ENCODE measurements at places on chromosomes 13 and 19.
A peak's percentile ranks its signal among the peaks of the same experiment; 100 is the strongest.

DNA sequence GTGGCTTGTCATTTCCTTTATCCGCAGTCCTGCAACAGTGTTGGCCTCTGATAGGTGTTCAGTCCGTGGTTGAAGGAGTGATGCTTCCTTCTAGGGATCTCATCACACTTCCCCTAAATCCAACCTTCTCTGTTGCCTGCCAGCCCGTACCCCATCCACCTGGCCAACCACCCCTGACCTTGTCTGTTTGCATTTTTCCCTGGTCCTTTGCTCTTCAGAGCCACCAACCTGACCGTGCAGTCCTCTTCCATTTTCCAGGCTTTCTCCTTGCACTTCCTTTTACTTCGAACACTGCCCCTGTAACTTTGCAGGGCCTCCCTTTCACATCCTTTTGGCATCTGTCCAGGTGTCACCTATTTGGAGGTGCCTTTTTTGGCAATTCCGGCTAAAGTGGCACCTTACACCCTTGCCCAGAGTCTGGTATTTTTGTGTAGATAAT lies 696 bp downstream of the ZNF460 start:
- DNase-seq: no peak

- no peak for DNase-seq
These were observed 310.7 kb downstream of the MYO16 start for GRCh38 chr13:108940121-108940520.

- no peak for DNase-seq
These were observed 266.1 kb downstream of the LHFPL6 start for GRCh38 chr13:39336937-39337336.

GRCh38 chr19:13640611-13641010 lies 123.7 kb upstream of the MRI1 start:
- DNase-seq: no peak

GRCh38 chr19:32224371-32225244 lies 120.8 kb upstream of the ZNF507 start:
- peak; percentile 47 for DNase-seq

- DNase-seq: no peak
These were observed 7.5 kb downstream of the DOCK9 start for GRCh38 chr13:98970330-98970729.

DNA sequence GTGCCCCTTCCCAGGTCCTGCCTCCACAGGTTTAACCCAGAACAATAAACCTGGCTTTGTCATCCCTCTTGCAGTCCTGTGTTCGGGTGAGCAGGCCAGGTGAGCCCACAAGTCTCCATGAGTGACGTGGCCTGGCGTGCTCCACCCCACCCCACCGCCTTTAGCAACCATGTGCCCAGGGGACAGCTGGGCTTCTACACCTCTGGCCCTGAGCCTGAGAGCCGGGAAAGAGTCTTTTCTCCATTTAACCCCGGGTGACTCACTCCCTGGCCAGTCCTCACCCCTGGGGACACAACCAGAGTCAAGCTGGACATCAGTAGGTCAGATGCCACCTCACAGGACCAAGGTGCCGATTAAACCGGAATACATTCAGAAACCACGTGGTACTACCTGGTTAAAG lies 4.1 kb downstream of the C19orf53 start:
- DNase-seq: no peak

GRCh38 chr13:52348071-52348470 lies 57.9 kb downstream of the THSD1 start:
- no peak for DNase-seq

GRCh38 chr19:1671716-1672037 lies 19.3 kb upstream of the TCF3 start:
- DNase-seq: no peak

DNA sequence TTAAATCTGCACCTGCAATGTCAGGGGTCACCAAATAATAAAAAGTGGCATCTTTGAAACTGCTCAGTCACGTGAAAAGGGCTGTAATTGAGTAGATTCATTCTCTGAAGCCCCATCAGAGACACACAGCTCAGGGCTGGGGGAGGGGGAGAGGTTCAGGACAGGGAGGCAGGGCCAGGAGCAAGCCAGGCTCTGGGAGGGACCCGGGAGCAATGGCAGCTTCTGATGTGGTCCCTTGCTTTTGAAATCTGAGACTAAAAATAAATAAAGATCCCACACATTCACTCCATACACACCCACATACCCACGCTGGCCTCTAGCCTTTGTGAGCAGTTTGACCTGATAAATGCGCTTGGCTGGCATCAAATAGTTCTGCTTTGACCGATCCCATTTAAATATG lies 32.8 kb downstream of the GSX1 start:
- no peak for DNase-seq

- no peak for DNase-seq
These were observed 27.6 kb upstream of the ATXN8OS start for GRCh38 chr13:70080012-70080411.

- peak; percentile 57 for DNase-seq
These were observed 1.9 kb downstream of the FOXO1 start for GRCh38 chr13:40664350-40665125.

DNA sequence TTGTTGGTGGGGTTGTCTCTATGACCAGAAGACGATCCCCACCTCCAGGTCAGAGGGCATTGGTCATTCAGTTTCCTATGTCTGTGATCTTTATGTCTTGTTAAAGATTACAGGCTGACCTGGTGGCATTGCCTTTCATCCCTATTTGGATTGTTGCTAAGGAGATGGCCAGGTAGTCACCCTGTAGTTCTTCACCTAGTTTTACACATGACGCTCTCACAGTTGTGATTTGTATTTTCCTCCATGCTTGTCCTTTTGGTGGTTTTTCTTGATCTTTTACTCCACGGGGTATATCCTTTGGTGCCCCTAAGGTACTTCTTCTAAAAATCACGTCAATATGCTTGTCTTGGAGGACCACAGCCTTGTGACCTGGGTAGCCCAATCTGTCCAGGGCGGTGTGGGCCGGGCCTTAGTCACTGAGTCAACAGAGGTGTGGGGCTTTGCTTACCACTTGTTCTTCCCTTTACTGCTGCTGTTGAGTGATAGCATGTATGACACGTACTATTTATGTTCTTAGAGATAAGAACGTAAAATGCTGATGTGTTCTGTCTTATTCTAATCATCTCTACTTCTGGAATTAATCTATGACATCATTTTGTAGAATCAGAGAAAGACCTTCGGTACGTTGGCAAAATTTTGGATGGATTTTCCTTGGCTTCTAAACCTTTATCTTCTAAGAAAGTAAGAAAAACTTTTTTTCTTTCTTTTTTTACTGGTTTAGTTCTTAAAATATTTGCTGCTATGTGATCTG lies 20.1 kb downstream of the GPATCH1 start:
- no peak for DNase-seq

GRCh38 chr13:110942248-110942981 lies 27.5 kb upstream of the ANKRD10 start:
- DNase-seq: no peak

GRCh38 chr13:80685942-80686341 lies 345.0 kb upstream of the SPRY2 start:
- no peak for DNase-seq

DNA sequence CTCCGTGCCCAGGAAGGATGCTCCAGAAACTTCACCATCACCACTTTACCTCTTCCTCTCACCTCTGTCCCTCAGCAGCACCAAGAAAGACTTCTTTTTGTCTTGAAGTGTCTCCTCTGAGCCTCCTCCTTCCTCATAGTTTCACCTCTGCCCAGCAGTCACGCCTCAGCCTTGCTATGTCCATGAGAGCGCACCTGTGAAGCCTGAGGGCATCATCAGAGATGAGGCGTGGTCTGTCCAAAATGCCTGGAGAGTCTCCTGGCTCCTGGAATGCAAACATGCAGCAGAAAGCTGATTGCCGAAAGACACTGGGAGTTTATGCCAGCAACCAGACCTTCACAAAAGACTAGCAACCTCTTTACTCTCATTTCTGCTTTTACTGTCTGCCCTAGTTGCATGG lies 336.6 kb downstream of the TEX29 start:
- no peak for DNase-seq

GRCh38 chr19:16235811-16236652 lies 38.3 kb downstream of the AP1M1 start:
- no peak for DNase-seq

GRCh38 chr19:35257113-35257461 lies 8.3 kb downstream of the LSR start:
- DNase-seq: no peak

GRCh38 chr19:17104679-17105078 lies 29.1 kb downstream of the MYO9B start:
- DNase-seq: no peak

DNA sequence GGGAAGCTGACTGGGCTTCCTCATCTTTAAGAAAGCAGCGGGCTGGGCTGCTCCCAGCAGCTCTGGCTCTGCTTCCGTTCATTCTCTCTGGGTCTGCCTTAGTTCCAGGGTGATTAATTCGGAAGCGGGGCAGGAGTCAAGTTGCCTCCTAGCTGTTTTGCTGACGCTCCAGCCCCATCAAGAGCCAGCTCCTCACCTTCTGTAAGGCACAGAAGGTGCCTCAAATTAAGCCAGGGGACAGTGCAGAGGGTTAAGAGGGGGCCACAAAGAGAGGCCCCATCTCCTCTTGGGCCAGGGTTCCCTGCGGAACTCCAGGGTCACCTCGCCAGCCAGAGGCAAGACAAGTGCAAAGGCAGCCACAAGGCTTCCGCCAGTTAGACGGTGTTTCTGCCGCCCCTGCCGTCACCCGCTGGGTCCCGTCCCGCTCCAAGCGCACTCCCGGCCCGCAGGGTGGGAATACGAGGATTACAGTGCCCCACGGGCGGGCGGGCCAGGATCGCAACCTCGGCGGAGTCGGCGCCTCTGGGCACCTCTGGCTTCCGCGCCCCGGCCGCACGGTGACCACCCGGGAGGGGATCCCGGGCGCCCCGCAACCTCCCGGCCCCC lies 508 bp downstream of the SLC15A1 start:
- no peak for DNase-seq

DNA sequence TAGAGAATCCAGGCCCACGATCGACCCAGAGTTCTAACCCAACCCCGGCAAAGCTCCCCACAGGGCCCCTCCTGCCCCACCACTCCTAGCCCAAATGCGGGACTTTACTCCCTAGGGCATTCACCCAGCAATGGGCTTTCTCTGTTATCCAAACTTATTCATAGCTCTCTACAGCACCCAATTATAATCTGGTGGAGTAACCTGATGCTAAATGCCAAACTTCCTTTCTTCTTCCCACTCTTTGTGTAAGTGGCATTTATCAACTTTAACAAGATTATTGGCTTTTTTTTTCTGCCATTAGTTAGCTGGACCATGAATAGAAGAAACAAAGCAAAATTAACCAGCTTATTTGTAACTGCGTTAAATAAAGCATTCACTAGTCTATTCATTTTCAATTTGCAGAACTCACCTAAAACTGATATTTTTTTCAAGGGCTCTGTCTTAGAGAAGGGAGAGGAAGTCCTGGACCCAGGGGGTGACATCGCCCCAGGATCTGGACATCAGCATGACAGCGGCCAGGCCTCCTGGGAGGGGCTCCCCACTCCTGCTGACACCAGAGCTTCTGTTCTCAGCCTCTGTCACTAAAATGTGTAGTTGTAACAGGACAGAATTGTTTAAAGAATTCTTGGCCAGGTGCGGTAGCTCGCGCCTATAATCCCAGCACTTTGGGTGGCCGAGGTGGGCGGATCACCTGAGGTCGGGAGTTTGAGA lies 1.5 kb downstream of the FAM124A start:
- DNase-seq: no peak

DNA sequence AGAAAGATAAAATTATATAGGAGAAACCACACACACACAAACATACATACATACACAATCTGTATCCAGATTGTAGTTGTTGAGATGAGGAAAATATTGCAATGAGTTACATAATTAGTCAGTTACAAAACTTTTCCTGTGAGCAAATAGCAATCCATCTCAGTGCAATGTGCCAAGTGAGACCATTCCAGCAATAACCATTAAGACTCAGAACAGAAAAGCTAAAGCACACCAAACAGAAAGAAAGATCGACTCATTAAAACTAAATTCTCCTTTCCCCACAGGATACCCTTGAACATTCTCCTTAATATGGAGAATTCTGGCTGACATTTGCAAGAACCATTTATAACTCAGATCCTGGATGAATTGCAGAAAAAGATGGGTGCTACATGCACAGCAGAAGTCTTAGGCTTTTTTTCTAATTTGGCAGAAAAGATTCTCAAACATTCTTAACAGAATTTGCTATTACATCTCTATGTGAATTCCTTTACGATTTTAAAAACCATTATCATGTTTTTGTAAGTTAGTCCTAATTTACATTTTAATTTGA lies 1341.2 kb upstream of the SPRY2 start:
- DNase-seq: no peak

GRCh38 chr19:35251456-35251855 lies 2.7 kb downstream of the LSR start:
- DNase-seq: no peak

- no peak for DNase-seq
These were observed 59.0 kb downstream of the COLGALT1 start for GRCh38 chr19:17614476-17614875.

GRCh38 chr19:38425810-38426466 lies at the start of gene RASGRP4:
RASGRP4 (minus strand) TSS chr19:38426219; CDS start chr19:38426091, 128 bp downstream.
- DNase-seq: no peak

- DNase-seq: no peak
These were observed 575.8 kb upstream of the KLF12 start for GRCh38 chr13:74710006-74710405.

GRCh38 chr19:13181747-13182388 lies 31.7 kb downstream of the IER2 start:
- no peak for DNase-seq

GRCh38 chr19:7385062-7385461 lies 36.3 kb downstream of the ARHGEF18 start:
- DNase-seq: no peak

- DNase-seq: no peak
These were observed 15.8 kb downstream of the TECR start for GRCh38 chr19:14544977-14545715.

DNA sequence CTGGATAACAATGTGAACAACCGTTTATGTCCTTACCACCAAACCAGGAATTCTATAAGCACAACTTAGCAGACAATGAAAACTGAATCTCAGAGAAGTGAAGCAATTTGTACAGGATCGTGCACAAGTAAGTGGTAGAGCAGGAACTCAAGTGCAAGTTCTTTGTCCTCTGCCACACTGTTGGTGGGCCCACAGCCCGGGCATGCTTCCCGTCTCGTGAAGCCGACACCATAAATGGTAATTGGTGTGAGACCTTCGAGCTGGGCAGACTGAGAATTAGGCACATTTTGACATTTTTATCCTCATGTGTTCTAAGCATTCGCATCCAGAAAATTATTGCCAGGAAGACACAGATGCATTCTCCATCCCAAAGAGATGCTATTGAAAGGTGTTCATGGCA lies 27.9 kb upstream of the FLT1 start:
- no peak for DNase-seq

- no peak for DNase-seq
These were observed 63.4 kb upstream of the TNFRSF19 start for GRCh38 chr13:23506807-23507291.

DNA sequence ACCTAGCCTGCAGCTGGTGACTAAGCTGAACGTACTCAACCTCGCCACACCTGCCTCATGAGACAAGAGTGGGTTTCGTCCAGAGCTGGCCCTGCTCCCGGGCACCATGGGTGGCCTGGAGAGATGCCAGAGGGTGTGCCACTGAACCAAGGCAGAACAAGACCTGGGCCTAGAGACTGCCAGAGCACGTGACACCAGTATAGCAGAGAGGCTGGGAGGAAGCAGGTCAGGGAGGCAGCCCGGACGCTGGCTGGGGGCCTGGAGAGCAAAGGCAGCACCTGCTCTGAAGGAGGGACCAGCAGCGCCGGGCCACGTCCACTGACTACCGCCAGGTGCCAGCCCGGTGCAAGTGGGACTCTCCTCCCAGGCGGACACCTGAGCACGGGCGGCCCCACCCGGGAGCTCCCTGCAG lies 7.3 kb upstream of the C13orf46 start:
- DNase-seq: no peak

GRCh38 chr19:18901491-18901890 lies 5.5 kb upstream of the CERS1 start:
- no peak for DNase-seq

- DNase-seq: no peak
These were observed 1.1 kb downstream of the EDDM13 start for GRCh38 chr19:56273563-56274117.
